ENCODE measurements at places on chromosomes 4 and X. TPM values are rescaled to one million over a fixed set of nuclear protein-coding genes. Genes with fewer than 3 reads are reported as not detected.

The OTC gene
- 0.10 TPM for polyA plus RNA-seq

The DGKK gene
- polyA plus RNA-seq: 8.6 TPM

The CLGN gene
- 4.7 TPM for polyA plus RNA-seq

The KIT gene
- 13.8 TPM for polyA plus RNA-seq

The PPEF2 gene
- polyA plus RNA-seq: not detected

The FAM9B gene
- polyA plus RNA-seq: 0.30 TPM

The SCML2 gene
- polyA plus RNA-seq: 9.9 TPM

The PPP2R2C gene
- polyA plus RNA-seq: 0.41 TPM

The FAM149A gene
- polyA plus RNA-seq: 57.3 TPM

The NMU gene
- 12.6 TPM for polyA plus RNA-seq

The CNGA1 gene
- polyA plus RNA-seq: 5.4 TPM

The GCNA gene
- 1.7 TPM for polyA plus RNA-seq

The DUX4 gene
- 0.98 TPM for polyA plus RNA-seq

The SMR3A gene
- not detected for polyA plus RNA-seq

The FREM3 gene
- polyA plus RNA-seq: 0.10 TPM

The CT83 gene
- not detected for polyA plus RNA-seq

The ARHGAP6 gene
- 16.8 TPM for polyA plus RNA-seq

The RP2 gene
- polyA plus RNA-seq: 13.8 TPM

The TMEM156 gene
- polyA plus RNA-seq: 3.6 TPM

The FABP2 gene
- polyA plus RNA-seq: not detected

The PPARGC1A gene
- polyA plus RNA-seq: 38.2 TPM

The PAGE1 gene
- not detected for polyA plus RNA-seq

The YY2 gene
- 2.6 TPM for polyA plus RNA-seq

The UBE2D3 gene
- 376 TPM for polyA plus RNA-seq

The FAAH2 gene
- polyA plus RNA-seq: 13.8 TPM

The TBC1D8B gene
- 5.3 TPM for polyA plus RNA-seq

The SYTL5 gene
- polyA plus RNA-seq: 2.8 TPM

The HPSE gene
- 1.2 TPM for polyA plus RNA-seq

Data from left renal pelvis (tissue), 4 donors.